ENCODE measurements at places on chromosomes 6 and 20. TPM values are rescaled to one million over a fixed set of nuclear protein-coding genes. Genes with fewer than 3 reads are reported as not detected.

DNA sequence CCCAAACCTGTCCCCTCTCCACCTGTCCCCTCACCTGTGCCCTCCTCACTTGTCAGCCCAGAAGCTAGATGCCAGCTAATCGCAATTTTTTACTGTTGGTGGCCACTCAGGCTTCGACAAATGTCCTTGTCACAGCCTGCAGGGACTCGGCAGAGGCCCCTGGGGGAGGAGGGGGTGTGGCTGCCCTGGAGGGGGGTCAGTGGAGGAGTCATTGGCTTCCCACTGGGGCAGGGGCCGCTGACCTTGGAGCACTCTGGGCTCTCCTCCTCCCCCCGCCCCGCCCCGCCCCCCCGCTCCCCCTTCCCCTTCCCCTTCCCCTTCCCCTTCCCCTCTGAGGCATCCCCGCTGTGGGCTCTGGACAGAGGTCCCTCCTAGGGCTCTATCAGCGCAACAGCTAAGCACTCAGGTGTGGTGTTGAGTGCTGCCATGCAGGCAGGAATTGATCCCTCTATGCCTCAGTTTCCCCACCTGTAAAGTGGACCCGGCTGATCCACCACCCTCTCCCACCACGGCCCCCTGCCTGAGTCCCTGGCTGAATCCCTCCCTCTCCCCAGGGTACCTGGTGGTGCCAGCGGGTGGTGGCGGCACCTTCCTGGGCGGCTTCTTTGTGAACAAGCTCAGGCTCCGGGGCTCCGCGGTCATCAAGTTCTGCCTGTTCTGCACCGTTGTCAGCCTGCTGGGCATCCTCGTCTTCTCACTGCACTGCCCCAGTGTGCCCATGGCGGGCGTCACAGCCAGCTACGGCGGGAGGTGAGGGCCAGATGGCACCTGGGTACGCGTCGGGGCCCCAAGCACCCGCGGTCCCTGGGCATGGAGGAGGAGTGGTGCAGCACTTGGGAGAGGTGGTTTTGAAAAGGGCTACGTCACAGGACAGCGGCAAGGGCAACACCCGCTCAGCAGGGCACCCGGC, 23.8 kb downstream of the SLCO4A1 start:
- no peak for DNase-seq

- peak; percentile 33 for DNase-seq
Observed at GRCh38 chr6:142886431-142887170, 58.4 kb downstream of the HIVEP2 start.

- DNase-seq = peak; percentile 74
Observed at GRCh38 chr6:36697481-36697903, at the start of gene RAB44. Gene RAB44 (plus strand): TSS chr6:36697826. CDS start chr6:36704236, 6,410 bp downstream.

DNA sequence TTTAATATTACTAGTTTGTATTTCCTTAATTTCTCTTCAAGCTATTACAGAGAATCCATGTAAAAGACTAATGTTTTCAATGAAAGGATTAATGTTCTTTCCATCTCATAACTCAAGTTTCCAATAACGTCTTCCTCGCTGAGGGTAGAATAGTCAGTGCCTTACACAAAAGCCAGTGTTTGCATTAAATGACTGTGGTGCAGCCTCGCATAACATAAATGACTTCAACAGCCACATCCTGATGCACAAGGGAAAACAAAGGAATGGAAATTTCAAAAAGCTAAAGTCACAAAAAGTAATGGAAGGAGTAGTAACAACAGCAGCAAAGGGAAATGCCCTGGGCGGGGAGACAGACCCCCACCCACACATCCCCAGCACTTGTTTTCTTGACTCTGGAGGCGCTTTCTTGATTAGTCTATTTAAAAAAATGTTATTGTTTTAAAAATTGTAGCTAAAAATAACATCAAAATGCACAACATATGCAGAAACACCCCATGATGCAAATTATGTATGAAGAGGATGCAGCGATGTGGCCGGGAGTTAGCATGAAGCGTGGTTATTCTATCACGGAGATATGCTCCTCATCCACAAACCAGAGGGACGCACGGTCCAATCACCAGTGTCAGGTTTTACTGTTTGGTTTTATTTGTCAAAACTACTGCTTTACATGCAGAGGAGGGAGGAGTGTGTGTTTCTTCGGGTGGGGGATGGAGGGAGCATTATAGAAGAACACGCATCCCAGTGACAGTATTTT, 228.6 kb downstream of the GMPR start:
- no peak for DNase-seq

GRCh38 chr6:80464901-80465300, 358.4 kb downstream of the BCKDHB start:
- DNase-seq = no peak

GRCh38 chr6:70282312-70282918, 20.5 kb downstream of the COL9A1 start:
- DNase-seq = no peak

GRCh38 chr6:2477666-2478065, 232.3 kb upstream of the GMDS start:
- no peak for DNase-seq

GRCh38 chr20:60888771-60889170, 363.3 kb upstream of the CDH4 start:
- DNase-seq = no peak

- no peak for DNase-seq
Observed at GRCh38 chr6:83985308-83985713, 48.3 kb upstream of the MRAP2 start.

- DNase-seq = no peak
Observed at GRCh38 chr20:57294550-57294949, 28.1 kb upstream of the BMP7 start.

DNA sequence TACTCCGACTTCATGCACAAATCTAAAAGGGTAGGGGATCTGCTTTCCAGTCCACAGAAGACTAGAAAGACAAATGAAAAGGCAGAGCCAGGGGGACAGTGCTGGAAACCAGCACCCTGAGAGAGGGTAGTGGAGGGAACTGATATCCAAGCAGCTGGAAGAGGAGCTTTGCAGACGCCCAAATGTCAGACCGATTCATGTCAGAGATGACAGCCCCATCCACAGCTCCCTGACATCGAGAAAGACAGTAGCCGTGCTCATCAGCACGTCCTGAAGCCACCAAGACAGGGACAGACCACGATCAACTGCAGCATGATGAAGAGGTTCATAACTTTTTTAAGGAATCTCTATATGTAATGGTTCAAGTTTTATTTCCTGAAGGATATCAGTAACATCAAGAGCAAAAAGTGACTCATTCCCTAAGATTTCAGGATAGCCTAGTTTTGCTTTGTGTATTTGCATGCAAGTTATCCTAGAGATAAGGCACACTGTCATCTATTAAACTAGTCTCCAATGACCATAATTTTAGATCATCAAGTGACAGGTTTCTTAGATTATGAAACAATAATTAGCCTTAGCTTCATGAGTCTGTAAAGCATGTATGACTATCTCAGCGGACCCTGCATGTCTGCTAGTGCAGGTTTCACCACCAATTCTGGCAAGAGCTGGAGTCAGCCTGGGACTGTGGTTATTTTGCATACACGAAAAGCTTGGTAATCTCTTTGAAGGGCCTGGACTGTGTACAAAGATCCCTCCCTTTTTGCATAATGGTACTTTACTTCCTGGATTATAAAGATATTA, 43.0 kb downstream of the PRDM1 start:
- no peak for DNase-seq

GRCh38 chr6:107666981-107667601, 157.0 kb downstream of the SCML4 start:
- no peak for DNase-seq

- DNase-seq = no peak
Observed at GRCh38 chr6:130697271-130697994, 129.8 kb upstream of the SMLR1 start.

DNA sequence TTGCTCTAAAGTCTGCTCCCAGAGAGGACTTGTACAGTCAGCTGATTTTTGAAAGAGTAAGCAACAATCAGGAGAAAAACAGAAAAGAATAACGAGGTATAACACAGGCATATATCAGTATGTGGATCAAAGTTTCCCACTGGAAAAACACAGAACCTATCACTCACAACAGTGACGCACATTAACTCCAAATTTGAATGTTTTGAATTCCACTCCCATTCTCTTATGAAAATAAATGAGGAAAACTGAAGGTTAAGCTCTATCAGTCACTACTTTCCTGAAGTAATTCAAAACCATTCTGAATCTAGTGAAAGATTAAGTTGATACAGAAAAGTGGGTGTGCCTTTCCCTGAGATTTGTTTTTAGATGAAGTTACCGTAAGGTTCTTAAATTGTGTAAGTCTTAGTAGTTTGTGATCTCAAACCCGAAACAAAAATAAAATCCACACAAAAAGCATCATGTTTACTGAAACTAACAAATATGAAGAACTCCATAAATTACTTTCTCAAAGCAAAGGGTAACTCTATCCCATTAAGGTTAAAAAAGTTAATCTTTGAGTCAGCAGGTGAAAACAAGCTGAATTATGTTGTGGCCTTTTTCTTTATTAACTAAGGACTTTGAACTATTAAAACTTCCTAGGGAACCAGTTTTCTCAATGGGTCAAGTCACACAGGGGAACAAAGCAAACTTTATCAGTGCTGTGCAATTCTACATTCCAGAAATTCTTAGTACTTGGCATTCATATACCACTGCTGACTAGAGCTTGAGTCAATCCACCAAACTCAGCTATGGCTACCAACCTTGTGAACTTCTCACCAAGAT, 115.7 kb downstream of the OGFRL1 start:
- no peak for DNase-seq

DNA sequence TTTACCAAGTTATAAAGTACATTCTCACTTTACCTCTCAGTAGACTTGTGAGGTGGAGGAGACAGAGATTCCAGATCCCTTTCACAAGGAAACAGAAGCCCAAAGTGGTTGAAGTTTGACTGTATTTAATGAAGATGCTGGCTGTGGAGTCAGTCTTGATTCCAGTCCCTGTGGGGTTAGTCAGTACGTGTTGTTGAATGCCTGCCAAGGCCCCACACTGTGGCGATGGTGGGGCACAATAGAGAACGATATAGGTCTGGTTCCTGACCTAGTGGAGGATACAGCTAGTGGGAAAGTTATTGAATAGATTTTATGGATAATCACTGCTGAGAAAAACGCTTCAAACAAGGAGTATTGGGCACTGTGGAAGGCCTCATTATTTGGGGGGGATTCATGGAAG, 71.4 kb downstream of the LRRC1 start:
- DNase-seq = no peak

DNA sequence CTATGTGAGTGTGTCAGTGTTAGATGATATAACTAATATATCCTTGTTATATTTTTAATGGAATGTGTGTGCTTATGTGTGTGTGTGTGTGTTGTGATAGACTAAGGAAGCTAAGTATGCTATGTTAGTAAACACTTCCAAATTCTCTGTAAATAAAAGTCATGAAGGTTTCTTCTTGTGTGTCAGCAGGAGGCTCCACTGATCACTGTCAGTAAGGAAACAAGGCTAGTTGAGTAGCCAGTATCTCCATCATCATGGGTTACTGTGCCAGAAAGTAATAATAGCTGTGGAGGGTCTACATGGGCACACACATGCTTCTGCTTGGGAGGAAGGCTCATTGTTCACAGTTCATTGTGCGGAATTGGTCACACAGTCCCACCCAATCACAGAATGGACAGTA, 302.8 kb upstream of the RNF217 start:
- no peak for DNase-seq

GRCh38 chr20:20251317-20251716, 116.6 kb upstream of the INSM1 start:
- no peak for DNase-seq

GRCh38 chr6:45494416-45495135, 116.8 kb upstream of the SUPT3H start:
- DNase-seq = no peak

DNA sequence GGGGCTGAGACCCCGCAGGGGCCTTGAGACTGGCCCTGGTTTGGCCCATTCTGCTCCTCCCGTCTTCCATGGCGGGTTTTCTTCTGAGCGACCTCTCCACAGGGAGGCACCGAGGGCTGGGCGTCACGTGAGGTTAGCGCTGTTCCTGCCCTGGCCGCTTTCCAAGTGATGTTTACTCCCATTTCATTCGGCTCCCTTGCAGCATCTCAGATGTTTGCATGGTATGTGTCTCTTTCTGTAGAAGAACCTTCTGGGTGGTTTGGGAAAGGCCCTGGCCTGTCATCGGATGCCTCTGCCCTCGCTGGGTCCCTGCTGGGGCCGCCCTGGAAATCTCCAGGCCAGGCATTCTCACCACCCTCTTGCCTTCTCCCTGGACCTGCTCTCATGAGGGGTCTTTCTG, 17.3 kb downstream of the RAMACL start:
- no peak for DNase-seq

- DNase-seq = no peak
Observed at GRCh38 chr6:170018422-170018935, 267.1 kb downstream of the ERMARD start.

DNA sequence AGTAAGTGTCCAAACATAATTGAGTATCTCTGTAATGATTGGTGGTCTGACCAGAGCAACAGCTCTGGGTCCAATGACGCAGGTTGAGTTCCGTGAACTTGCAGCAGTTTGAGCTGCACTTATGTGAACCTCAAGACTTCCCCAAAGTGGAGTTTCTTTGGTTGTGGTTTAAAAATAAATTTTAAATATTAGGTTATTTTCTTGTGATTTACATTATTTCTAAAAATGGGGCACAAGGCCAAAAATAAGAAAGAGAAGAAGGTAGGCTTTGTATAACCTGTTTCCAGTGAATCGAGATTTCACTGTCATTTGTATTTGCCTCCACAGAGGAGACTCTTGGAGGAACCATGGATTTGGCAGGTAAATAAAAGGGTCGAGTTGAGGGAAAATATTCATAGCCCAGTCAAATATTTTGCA, 166.4 kb upstream of the ZNF217 start:
- DNase-seq = peak; percentile 65

- DNase-seq = no peak
Observed at GRCh38 chr20:50521221-50522052, 11.3 kb downstream of the PTPN1 start.

DNA sequence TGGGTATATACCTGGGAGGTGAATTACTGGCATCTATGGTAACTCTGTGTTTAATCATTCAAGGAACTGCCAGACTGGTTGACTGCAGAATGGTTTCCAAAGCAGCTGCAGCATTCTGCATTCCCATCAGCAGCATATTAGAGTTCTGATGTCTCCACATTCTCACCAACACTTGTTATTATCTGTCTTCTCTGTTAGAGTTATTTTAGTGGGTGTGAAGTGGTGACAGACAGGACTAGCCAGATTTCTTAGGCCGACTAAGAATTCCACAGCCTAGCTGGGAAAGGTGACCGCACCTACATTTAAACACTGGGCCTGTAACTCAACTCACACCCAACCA, 110.9 kb downstream of the TMEM170B start:
- DNase-seq = no peak

RGS17 gene
- polyA plus RNA-seq = not detected

TRIM15 gene
- not detected for polyA plus RNA-seq

RSPO3 gene
- not detected for polyA plus RNA-seq

RCAN2 gene
- polyA plus RNA-seq = not detected

OOEP gene
- not detected for polyA plus RNA-seq

ID1 gene
- 3.9 TPM for polyA plus RNA-seq

EDN1 gene
- not detected for polyA plus RNA-seq

DDO gene
- polyA plus RNA-seq = 2.2 TPM

E2F1 gene
- 0.17 TPM for polyA plus RNA-seq

NQO2 gene
- 32.2 TPM for polyA plus RNA-seq

NEDD9 gene
- 18.2 TPM for polyA plus RNA-seq

EPHA7 gene
- polyA plus RNA-seq = not detected

NKAIN2 gene
- polyA plus RNA-seq = not detected

GABRR1 gene
- polyA plus RNA-seq = not detected
